ENCODE measurements at places on chromosomes 1 and 21.

DNA sequence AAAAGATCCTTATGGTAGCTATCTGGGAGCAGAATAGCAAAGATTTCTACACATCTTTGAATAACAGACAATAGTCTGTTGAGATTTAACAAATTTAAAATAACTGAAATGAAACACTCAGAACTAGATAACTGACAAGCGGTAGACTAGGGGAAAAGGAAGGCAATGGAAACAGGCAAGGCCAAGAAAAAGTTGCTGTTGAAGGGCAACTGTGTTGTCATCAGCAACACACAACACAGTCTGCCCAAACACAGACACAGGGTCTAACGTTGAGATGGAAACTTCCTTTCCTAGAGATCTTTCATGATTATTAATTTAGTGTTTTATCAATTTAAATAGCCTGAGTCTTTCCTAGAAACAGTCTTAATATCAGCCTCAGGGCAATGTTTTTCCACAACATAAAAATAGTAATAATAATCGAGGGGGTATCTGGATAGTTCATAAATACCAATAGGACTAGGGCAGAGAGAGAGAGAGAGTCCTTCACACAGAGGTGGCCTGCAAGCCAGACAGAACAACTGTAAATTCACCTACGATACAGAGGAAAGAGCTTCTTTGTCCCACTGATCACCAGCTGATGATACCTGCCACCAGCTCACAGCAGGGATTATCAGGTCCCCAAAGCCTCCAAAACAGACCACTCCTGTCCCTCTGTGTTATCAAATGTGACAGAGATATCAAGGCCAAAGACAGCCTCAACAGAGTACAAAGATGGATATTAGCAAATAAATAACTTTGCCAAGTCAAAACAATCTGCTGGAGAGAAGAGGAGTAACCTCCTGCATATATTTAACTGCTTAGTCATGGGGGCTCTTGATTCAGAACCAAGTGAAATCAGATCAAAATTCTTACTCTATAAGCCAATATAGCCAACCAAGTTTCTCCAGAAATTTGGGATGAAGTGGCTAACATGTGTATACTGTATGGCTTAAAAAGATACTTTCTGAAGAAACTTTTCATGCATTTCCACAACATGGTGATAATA is 245.3 kb downstream of the SLC45A1 start:
- no peak for DNase-seq

DNA sequence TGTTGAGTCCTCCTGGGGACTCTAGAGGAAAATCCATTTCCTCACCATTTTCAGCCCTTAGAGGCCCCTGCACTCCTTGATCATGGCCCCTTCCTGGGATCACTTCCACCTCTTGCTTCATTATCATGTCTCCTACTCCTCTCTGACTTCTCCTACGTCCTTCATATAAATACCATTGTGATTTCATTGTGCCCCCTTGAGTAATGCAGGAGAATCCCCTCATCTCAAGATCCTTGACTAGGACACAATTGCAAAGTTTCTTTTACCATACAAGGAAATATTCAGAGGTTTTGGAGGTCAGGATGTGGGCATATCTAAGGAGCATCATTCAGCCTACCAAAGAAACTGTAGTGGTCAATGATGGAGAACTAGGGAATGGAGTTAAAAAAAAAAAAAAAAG is 8.8 kb upstream of the GBP6 start:
- DNase-seq = no peak

GRCh38 chr1:231724876-231725647 is 98.5 kb downstream of the DISC1 start:
- DNase-seq = no peak

DNA sequence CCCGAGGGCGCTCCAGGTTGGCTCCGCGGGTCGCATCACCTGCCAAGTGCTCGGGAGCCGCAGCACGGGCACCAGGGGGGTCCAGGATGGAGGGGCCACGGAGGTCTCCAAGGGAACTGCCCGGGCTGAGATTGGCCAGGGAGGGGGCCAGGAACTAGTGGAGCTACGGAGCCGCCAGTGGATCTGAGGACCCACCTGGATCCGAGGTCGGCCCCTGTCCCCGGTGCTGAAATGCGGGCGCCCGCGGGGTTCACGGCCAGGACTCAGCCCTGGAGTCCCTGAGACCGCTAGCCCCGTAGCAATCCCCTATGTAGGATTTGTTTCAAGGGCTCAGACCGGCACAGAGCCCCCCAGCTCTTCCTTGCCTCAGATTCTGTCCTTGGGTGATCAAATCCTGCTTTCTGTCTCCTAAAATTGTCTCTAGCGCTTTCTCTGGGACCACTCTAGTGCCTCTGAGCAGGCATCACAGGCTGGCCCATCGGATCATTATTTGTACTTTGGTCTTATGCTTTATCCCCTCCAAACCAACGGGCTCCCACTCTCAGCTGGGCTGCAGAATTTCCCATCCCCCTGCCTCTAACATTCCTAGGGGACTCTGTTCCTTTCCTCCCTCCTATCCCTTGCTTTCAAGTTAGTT is 27.3 kb downstream of the KIAA2013 start:
- peak; percentile 17 for DNase-seq

DNA sequence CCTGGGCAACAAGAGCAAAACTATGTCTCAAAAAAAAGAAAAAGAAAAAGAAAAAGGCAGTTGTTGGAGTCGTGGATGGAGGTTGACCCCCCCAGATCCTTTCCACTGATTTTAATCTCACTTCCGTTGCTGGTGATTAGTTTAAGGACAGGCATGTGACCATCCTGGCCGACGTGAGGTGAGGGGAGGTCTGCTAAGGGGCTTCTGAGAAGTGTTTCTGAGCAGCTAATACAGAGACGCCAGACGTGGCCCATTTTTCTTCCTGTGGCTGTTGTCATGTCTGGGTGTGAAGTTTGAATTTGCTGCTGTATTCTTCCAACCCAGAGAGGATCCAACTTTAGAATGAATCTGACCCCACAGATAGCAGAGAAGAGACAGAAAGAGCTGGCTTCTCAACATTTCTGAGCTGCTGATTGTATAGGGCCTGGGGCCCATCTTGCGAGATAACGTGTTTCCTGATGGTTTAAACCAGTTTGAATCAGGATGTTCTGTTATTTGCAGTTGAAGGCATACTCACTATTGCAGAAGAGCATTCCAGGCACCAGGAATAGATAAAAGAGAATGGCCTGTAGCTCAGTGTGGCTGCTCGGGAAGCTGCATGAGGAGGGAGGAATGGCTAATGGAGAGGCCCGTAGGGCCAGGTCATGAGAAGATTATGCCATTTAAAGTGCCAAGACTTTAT is 22.8 kb upstream of the SSBP3 start:
- DNase-seq = no peak

GRCh38 chr1:116574581-116575291 is 3.9 kb upstream of the CD58 start:
- DNase-seq = peak; percentile 63

- peak; percentile 54 for DNase-seq
These were observed 1.7 kb upstream of the VWA1 start for GRCh38 chr1:1433804-1434130.

GRCh38 chr1:148353461-148354283 is 129.4 kb downstream of the PPIAL4G start:
- DNase-seq = peak; percentile 11

DNA sequence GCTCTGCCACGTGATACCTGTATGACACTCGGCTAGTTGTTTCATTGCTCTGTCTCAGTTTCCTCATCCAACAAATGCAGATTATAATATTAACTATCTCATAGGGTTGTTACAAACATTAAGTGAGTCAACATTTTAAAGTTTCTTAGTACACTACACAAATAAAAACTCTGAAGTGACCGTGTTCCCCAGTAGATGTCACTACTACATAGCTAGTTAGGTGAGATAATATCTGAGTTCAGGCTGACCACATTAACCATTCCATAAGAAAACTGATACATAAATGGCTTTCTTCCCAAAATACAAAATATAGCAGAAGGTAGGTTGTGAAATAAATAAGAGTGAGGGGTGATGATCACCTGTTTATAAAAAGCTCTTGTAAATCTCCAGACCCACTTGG is 214.1 kb downstream of the NUF2 start:
- DNase-seq = no peak

DNA sequence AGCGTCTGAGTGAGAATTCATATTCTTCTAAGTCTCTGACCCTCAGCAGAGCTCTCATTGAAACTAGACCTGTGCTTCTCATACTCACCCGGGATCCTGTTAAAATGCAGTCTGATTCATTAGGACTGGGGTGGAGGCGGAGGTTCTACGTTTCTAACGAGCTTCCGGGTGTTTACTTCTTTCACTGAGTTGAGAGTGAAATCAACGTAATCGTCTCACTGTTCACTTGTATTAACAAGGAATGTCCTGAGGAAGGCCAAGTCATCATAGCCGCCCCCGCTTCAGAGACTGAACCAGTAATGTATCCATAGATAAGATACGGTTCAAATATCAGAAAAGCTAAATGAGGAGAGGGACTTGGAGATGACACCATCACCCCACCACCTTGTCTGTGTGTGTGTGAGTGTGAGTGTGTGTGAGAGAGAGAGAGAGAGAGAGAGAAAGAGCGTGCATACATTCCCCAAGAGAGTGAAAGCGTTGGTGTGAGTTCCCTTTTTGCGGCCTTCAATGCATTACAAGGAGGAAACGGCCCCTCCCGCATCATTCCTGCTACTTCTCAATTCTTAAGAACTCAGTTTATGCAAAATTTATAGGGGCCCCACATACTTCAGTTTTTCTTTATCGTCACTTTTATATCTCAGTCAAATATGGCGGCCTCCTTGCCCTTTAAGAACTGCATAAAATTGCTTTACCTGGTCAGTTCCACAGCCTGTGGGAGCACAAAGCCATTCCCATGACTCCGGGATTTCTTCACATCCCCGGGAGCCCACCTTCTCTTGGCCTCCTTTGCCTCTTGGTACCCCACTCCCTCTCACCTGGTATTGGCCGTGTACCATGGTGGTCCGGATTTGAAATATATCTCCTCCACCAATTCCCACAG is 19.8 kb downstream of the KMO start:
- peak; percentile 30 for DNase-seq

GRCh38 chr1:81179242-81179641 is 621.5 kb upstream of the ADGRL2 start:
- DNase-seq = no peak

DNA sequence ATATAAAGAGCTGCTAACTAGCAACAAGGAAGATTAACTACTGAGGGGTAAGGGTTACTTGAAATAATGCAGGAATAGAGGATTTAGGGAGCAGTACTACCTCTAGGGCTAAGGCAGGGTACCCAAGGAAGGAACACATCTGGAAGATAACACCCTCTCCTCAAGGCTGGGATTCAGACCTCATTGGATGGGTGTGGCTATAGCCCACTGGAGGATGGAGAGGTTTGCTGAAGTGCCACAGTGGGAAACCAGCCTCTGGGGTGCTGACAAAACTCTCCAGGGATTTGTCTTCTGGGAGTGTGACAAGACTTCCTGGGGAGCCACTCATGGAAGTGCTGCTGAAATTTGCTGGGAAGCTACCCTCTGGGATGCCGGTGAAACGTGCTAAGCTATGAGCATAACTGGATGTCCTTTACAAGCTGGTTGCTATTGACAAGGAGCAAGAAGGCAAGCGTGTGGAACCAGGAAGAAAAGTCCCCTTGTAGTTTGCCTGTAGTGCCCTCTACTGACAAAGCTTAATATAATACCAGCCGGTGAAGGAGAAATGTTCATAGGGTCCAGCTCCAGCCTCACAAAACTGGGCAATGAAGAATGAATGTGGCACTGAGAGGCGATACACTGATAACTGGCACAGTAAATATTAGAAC is 122.8 kb upstream of the USP24 start:
- DNase-seq = no peak

DNA sequence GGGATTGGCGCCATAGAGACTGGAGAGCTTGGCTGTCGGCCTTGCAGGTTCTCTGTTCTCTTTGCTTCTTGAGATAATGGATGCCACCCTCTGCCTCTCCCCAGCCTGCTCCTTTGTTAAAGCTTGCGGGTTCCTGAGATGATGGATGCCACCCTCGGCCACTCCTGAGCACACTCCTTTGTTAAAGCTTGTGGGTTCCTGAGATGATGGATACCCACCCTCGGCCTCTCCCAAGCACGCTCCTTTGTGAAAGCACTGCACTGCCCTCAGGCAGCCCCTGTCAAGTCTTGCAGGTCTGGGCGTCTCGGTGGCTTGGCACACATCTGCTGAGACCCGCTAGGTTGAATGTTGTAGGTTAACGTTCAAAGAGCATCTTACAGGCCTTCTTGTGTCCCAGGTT is 76.5 kb downstream of the SCCPDH start:
- DNase-seq = no peak

- no peak for DNase-seq
These were observed 70.0 kb downstream of the LMO4 start for GRCh38 chr1:87398641-87399040.

DNA sequence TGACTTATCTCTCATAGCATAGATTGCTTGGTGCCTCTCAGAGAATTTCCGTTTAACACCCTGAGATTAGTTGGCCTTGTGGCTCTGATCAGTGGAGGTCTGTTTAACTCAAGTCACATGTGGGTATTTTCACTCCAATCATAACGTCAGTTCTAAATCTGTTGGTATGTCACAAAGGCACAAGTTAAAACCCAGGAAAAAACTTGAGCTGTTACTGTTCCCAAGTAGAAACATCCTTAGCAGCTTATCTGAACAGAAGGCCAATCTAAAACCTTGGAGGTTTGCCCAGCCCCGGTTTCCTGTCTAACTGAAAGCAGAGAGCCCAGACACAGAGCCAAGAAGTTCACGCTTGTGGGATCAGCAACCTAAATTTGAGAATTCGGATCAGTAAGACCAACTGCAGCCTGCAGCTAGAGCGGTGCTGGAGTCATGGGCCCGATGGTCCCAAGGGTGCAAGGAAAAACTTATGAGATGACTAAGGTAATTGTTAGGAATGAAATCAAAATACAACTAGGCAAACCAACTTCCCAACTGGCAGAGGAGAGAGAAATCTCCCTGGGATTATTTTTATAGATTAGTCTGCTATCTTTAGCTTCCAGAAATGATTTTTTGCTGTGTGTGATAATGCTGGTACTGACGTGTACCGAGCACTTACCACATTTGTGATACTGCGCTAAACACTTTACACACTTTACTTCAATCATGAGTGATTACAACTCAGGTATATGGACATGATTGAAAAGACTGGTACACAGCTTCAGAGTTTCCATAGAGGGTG is 90.2 kb upstream of the C1orf21 start:
- no peak for DNase-seq

GRCh38 chr1:26820784-26821269 is 5.7 kb upstream of the ZDHHC18 start:
- peak; percentile 25 for DNase-seq

DNA sequence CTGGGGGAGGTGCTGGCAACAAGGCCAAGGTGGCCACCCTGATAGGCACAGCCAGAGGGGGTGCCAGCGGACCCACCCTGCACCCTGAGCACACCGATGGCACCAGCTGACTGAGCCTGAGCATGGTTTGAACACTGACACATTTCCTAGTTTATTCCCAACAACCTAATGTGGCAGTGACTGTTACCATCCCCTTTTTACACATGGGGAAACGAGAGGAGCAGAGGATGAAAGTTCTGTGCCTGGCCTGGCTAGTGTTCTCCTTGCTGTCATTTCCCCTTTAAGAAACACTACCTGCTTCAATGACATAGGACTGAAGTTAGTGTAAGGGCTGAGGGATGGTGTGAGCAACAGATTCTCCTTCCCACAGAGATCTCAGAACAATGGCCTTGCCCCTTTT is 15.3 kb downstream of the CLDN14 start:
- DNase-seq = no peak

GRCh38 chr1:57901208-57901919 is 477.5 kb upstream of the DAB1 start:
- DNase-seq = no peak

GRCh38 chr1:214990619-214991018 is 91.9 kb upstream of the KCNK2 start:
- DNase-seq = no peak
